Activated CD4-positive, alpha-beta memory T cell treated with anti-CD3 and anti-CD28 coated beads for 36 hours (primary cell): ENCODE measurements at places on chromosomes 16 and 17. TPM values are rescaled to one million over a fixed set of nuclear protein-coding genes. Genes with fewer than 3 reads are reported as not detected.

GRCh38 chr16:75096656-75097055 is 19.9 kb downstream of the LDHD start:
- H3K4me1 ChIP-seq: peaks cover 56% of the 10 kb centered on the region
- H3K27ac ChIP-seq: peak overlapping the region; percentile 82
- peaks cover 3% of the 10 kb centered on the region for H3K36me3 ChIP-seq
- no peaks in the 10 kb centered on the region for H3K27me3 ChIP-seq

DNA sequence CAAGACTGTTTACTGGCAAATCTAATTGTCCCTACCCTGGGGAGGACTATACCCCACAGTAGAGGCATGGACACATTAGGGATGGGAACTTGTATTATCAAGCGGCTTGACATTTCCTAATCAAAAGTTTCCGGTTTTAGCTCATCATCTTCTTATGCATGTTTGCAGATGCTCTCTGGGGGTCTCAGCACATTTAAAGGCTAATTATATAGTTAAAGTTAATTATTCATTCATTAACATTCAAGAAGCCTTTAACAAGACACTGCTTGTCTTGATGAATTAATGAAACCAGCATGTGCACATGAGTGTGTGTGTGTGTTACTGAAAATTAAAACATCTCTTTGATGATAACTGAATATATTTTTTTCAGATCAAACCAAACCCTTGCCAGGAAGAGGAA is 377.1 kb downstream of the GRIN2A start:
- no peaks in the 10 kb centered on the region for H3K36me3 ChIP-seq
- no peak for DNase-seq
- no peak overlapping the region for H3K4me3 ChIP-seq
- H3K27ac ChIP-seq: no peak overlapping the region
- H3K27me3 ChIP-seq: no peaks in the 10 kb centered on the region

DNA sequence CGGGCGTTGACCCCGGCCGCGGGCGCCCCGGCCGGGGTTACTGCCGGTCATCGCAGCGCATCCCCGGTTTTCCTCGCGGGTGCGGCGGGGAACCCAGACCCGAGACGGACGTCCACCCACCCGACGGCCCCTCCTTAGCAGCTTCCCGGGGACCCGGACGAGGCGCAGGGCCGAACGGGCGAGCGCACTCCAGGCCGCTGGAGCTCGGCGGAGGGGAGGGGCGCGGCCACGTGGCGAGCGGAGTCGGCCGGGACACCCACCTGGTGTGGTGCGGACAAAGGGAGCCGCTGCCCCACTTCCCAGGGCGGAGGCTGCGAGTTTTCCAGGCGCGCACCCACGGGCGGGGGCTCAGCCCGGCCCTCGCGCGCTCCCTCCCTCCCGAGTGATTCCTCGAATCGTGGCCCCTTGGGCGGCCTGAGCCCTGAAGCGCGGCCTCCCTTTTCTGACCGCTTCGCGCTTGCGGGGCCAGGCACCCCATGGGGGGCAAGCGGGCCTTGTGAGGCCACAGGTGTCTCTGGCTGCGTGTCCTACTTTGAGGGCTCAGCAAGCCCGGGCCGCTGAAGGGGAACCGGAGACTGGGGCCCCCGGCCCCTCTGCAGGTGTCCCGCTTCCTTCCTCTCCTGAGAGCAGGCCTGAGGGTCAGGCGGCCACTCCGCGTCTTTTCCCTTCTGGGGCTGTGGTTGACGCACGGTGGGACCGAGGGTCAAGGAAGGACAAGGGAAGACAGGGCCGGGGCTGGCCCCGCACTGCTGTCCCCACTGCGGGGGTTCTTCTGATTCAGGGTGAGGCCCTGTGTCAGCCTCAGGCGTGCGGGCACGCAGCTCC is 1.1 kb upstream of the FASN start:
- peak overlapping the region; percentile 89 for H3K27ac ChIP-seq
- H3K27me3 ChIP-seq: no peaks in the 10 kb centered on the region
- H3K4me1 ChIP-seq: peaks cover 12% of the 10 kb centered on the region
- H3K4me3 ChIP-seq: peak overlapping the region; percentile 80
- H3K36me3 ChIP-seq: peaks cover 2% of the 10 kb centered on the region

Gene CCL16
- not detected for total RNA-seq
